SK-N-SH (cell line): ENCODE measurements at places on chromosomes 6 and 20. TPM values are rescaled to one million over a fixed set of nuclear protein-coding genes. Genes with fewer than 3 reads are reported as not detected.

DNA sequence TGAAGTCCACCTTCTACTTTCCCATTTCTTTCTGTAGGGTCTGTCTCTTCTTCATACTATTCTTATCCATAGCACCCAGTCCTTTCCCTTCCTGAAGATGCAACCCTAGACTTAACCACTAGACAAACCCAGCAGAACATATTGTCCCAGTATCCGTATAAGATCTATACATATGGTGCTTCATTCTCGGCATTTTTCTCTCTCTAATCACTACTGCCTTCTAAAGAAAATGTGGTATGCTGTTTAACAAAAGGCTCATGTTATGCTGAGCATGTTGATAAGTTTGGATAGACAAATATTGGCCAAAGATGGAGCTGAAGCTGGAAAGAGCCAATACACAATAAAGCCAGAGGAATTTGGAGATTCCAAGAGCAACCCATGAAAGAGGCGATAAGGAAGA lies 212.6 kb downstream of the MAFB start:
- H3K4me1 ChIP-seq = no peaks in the 10 kb centered on the region
- H3K36me3 ChIP-seq = no peaks in the 10 kb centered on the region
- no peaks in the 10 kb centered on the region for H3K27me3 ChIP-seq

DNA sequence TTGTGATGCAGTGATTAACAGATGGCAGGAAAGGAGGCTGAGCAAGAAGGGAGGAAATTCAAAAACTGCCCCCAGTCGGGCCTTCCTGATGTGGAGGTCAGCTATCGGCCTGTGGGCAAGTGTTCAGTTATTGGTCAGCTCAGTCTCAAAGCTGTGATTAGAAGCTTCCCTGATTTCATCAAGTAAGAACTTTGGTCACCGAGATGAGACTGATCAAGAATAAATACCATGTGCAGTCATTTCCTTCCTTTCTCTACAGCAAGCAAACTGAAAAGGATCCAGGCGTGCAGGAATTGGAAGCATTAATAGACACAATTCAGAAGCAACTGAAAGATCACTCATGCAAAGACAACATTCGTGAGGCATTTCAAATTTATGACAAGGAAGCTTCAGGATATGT lies 69.7 kb downstream of the EFHC1 start:
- no peaks in the 10 kb centered on the region for H3K27me3 ChIP-seq
- no peak for DNase-seq
- no peaks in the 10 kb centered on the region for H3K4me1 ChIP-seq
- H3K36me3 ChIP-seq = peaks cover 14% of the 10 kb centered on the region
- H3K4me3 ChIP-seq = no peak overlapping the region

FOXA2 gene
- polyA plus RNA-seq = not detected in 2 replicates

WDR27 gene
- polyA plus RNA-seq = 55.6 and 58.6 TPM in 2 replicates

DNA sequence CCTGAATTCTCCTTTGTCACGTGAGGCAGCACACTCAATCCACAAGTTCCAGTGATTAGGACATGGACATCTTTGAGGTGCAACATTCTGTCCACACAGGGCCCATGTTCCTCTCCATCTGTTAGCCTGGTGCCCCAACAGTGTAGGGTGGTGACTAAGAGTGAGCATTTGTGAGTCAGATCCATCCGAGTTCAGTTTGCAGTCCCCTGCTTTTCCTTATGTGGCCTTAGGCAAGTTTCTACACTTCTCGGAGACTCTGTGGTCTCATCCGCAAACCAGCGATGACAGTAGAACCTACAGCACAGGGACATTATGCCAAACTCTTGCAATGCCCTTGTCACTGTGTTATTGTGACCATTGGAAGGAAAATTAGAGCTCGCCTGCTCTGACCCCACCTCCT lies 178.7 kb upstream of the CDH4 start:
- H3K4me3 ChIP-seq = no peak overlapping the region
- H3K27me3 ChIP-seq = no peaks in the 10 kb centered on the region
- DNase-seq = no peak
- H3K27ac ChIP-seq = no peak overlapping the region

DNA sequence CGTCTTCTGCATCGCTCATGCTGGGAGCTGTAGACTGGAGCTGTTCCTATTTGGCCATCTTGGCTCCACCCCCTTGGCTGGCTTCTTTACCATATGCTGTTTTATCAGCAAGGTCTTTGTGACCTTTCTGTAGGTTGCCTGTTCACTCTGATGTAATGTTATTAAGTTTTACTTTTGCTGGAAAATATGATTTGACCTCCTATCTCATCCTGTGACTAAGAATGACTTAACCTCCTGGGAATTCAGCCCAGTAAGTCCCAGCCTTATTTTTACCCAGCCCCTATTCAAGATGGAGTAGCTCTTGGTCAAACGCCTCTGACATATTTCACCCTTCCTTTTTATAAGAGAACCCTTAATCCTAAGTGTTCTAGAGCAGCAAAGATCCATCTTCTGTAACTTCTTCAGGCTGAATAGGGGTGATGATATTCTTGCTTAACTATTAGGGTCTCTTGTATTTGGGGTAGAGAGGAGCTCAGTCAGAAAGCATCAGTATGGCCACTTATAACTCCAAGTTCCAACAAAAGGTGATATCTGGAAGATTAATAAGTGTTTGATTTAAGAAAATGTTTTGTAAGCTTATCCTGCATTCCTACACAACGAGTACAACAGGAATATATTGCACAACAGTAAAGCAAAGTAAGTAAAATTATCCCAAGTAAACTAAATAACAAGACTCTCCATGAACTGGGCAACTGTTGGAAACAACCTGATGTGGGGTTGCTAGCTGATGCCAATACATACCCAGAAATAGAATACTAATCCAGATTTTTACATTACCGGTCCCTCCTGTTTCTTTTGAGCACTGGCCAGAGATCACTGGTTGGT lies 23.1 kb upstream of the HMGN3 start:
- no peaks in the 10 kb centered on the region for H3K36me3 ChIP-seq
- no peak overlapping the region for H3K27ac ChIP-seq
- H3K27me3 ChIP-seq = no peaks in the 10 kb centered on the region
- H3K4me1 ChIP-seq = no peaks in the 10 kb centered on the region

SLC12A5 gene
- 8.5 and 19.9 TPM in 2 replicates for polyA plus RNA-seq

- no peak for DNase-seq
- H3K27me3 ChIP-seq = no peaks in the 10 kb centered on the region
- H3K4me3 ChIP-seq = no peak overlapping the region
- H3K27ac ChIP-seq = no peak overlapping the region
- no peaks in the 10 kb centered on the region for H3K36me3 ChIP-seq
These were observed 218.8 kb upstream of the MMS22L start for GRCh38 chr6:97501853-97502252.

- peaks cover 35% of the 10 kb centered on the region for H3K4me1 ChIP-seq
- no peaks in the 10 kb centered on the region for H3K27me3 ChIP-seq
- H3K4me3 ChIP-seq = no peak overlapping the region
- no peak overlapping the region; the same call in none of the 2 replicates for H3K27ac ChIP-seq
These were observed 44.7 kb downstream of the SOBP start for GRCh38 chr6:107534571-107535141.

- H3K36me3 ChIP-seq = peaks cover 3% of the 10 kb centered on the region
- no peaks in the 10 kb centered on the region for H3K27me3 ChIP-seq
- H3K4me1 ChIP-seq = peaks cover 44% of the 10 kb centered on the region
- no peak for DNase-seq
These were observed 17.8 kb downstream of the LRP11 start for GRCh38 chr6:149846321-149846720.

SYTL3 gene
- polyA plus RNA-seq = 2.0 and 2.3 TPM in 2 replicates

DNA sequence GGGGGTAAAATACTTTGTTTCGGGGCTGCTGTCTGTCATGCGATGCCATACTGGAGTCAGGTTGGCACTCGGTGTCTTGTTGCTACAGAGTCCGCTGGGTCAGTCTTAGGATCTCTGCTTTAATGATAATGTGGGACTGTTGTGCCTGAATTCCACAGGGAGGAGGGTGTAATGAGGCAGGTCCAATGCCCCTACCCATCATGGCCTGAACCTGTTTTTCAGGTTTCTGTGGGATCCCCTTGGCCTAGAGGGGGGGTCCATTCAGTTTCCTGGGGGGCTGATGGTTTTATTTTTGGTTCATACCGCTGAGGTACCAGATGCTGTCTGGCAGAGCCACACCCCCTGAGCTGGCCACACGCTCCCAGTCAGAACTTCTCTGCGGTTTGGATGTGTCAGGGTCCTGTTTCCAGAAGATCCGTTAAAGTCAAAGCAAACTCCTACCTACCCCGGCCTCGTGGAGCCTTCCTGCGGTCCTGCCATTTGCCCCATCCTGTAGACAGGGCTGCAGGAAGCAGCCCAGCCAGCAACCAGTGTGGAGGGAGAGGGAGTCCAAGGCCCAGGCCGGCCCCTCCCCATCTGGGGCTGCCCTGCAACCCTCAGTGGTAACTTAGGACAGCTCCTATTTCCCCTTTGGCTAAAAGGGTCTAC lies 69.7 kb downstream of the TCP11 start:
- no peak for DNase-seq
- H3K4me1 ChIP-seq = peaks cover 3% of the 10 kb centered on the region; the same call in 1 of the 2 replicates
- H3K4me3 ChIP-seq = no peak overlapping the region
- H3K27me3 ChIP-seq = no peaks in the 10 kb centered on the region

DNA sequence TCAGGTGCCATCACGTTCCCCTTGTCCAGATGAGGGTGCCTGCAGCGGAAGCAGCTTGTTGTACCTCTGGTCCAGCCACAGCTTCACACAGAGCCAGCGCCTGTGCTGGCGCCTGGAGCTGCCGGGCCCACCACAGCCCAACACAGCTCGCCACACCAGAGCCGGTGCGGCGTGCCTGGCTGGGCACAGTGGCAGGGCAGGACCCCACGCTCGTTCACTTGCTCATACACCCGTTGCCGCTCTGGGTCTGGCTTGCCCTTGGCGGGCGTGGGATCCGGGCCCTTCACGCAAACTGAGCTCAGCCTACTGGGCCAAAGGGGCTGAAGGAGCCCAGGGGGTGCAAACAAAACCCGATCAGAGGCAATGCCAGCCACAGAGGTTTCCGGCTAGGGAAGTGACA lies 492.5 kb upstream of the MANEA start:
- peaks cover 2% of the 10 kb centered on the region for H3K4me1 ChIP-seq
- no peak overlapping the region for H3K4me3 ChIP-seq
- DNase-seq = no peak
- H3K27me3 ChIP-seq = no peaks in the 10 kb centered on the region
- H3K27ac ChIP-seq = no peak overlapping the region

- H3K4me1 ChIP-seq = peaks cover 9% of the 10 kb centered on the region; the same call in 1 of the 2 replicates
- no peak overlapping the region for H3K27ac ChIP-seq
- peak; percentile 67 for DNase-seq
- H3K4me3 ChIP-seq = no peak overlapping the region; the same call in 1 of the 2 replicates
These were observed 17.4 kb downstream of the SCML4 start for GRCh38 chr6:107806691-107807090.

GABRR1 gene
- not detected in 2 replicates for polyA plus RNA-seq

DCDC2 gene
- not detected in 2 replicates for polyA plus RNA-seq

- no peaks in the 10 kb centered on the region; the same call in 1 of the 2 replicates for H3K27me3 ChIP-seq
- DNase-seq = no peak
- no peaks in the 10 kb centered on the region for H3K36me3 ChIP-seq
- peaks cover 12% of the 10 kb centered on the region for H3K4me1 ChIP-seq
These were observed 610 bp downstream of the PSORS1C1 start for GRCh38 chr6:31114970-31115849.

- DNase-seq = peak; percentile 68
- H3K4me3 ChIP-seq = no peak overlapping the region
- H3K4me1 ChIP-seq = no peaks in the 10 kb centered on the region
- H3K27me3 ChIP-seq = no peaks in the 10 kb centered on the region
- no peaks in the 10 kb centered on the region for H3K36me3 ChIP-seq
- H3K27ac ChIP-seq = no peak overlapping the region
These were observed 52.7 kb downstream of the CDH22 start for GRCh38 chr20:46255440-46256104.

C20orf202 gene
- not detected in 2 replicates for polyA plus RNA-seq
